ENCODE measurements at places on chromosomes 12 and 14.
A peak's percentile ranks its signal among the peaks of the same experiment; 100 is the strongest.

DNA sequence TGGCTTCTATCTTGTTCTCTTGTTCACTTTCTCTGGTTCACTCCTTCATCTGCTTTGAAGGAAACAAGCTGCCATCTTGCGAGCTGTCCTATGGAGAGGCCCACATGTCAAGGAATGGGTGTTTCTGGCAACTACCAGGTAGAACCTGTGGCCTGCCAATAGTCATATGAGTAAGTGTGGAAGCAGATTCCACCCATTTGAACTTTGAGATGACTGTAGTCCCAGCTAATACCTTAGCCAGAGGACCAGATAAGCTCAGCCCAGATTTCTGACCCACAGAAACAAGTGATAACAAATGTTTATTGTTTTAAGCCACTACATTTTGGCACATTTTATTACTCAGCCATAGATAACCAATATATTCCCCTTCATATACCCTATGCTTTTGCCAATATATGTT lies 4.0 kb upstream of the SLC38A2 start:
- no peak for DNase-seq

- DNase-seq = no peak
Measured at GRCh38 chr12:5251092-5251491, 180.8 kb upstream of the NTF3 start.

DNA sequence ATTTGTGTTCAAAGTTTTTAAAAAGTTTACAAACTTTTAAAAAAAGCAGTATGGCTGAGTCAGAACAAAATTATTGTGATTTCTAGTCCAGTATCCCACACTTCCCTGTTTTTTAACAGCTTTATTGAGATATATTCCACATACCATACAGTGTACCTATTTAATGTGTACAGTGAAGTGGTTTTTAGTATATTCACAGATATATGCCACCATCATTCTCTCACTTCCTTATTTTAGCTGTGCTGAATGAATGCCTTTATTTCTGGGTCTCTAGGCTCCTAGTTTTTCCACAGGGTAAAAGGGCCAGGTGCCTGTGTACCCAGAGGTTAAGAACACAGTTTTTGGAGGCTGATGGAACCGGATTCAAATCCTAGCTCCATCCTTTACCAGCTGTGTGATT lies 58.9 kb upstream of the SRSF5 start:
- no peak for DNase-seq

- DNase-seq = no peak
Measured at GRCh38 chr14:101849125-101849524, 87.6 kb downstream of the PPP2R5C start.

DNA sequence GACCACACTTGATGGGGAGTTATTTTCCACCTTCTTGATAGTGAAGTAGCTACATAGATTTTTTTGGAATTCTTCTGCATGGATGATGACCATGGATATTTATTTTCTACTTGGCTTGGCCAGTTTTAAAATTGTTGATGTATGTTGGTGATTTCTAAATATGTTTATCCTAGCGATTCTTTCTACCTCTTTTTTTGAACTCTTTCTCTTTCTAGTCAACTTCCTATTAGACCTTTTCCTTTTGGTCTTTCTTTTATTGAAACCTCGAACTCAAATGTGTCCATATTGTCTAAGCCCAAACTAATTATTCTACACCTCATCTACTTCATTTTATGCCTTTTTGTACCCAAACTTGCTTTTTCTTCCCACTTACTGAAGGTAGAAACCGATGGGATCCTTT lies 37.0 kb downstream of the CCDC91 start:
- no peak for DNase-seq

DNA sequence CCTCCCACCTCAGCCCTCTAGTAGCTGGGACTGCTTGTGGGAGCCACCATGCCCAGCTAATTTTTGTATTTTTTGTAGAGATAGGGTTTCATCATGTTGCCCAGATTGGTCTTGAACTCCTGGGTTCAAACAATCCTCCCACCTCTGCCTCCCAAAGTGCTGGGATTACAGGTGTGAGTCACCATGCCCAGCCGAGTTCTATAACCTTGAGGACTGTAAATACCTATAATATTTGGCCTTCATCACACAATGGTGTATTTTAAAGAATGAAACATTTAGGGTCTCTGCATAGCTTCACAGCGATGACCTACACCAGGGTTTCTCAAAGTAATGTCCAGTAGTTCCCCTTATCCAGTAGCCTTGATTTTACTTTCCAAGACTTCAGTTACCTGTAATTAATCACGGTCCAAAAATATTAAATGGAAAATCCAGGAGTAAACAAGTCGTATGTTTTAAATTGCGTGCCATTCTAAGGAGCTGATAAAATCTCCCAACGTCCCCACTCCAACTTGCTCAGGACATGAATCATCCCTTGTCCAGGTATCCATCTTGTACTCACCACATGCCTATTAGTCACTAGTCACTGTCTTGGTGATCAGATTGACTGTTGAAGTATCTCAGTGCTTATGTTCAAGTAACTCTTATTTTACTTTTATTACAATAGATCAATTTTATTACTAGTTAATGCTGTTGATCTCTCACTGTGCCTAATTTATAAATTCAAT lies 368.2 kb downstream of the BTG1 start:
- no peak for DNase-seq

DNA sequence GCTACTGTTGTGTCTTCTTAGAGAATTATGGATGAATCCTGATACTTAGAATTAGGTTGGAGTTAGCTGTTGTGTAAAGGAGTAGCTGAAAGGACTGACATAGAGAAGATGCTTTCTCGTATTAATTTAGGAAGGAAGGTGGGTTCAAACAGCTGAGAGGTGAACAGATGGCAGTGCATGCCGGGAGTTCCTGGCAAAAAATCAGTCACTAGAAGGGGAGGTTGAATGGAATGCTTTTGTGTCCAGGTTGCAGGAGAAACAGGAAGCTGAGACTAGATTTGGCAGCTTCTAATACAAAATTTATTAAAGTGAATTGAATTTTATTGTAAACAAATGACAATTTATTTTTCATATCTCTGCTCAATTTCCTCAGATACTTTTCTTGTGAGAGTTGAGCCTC lies 70.8 kb downstream of the BTG1 start:
- no peak for DNase-seq

DNA sequence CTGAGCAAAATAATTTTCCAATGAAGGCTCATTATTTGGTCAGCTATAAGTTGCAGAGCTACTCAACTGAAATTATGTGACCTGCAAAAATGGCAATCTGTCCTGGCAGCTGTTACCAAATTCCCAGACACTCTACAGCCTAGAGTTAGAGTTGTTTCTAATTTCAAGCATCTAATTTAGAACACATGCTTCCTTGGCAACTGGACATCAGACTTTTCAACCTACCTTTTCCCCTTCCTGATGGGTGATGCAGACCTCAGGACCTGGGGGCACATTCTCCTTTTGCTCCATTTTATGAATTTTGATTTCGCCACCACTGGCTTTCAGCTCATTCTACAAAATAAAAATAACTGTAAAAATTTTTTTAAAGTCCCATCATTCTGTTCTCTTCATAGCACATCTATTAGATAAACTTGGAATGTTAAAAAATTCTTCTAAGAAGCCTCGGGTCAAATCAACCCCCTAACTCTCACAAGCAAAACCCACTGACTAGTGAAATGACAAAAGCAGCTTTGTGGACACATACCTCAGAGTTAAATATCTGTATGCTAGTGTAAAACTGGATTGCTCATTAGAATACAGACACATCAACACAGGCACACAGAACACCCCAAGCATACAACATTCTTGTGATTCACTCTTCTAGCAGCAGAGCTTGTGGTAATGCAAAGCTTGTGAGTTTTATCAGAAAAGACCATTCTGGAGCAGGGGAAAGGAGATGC lies 33.5 kb upstream of the CERS5 start:
- DNase-seq = no peak

DNA sequence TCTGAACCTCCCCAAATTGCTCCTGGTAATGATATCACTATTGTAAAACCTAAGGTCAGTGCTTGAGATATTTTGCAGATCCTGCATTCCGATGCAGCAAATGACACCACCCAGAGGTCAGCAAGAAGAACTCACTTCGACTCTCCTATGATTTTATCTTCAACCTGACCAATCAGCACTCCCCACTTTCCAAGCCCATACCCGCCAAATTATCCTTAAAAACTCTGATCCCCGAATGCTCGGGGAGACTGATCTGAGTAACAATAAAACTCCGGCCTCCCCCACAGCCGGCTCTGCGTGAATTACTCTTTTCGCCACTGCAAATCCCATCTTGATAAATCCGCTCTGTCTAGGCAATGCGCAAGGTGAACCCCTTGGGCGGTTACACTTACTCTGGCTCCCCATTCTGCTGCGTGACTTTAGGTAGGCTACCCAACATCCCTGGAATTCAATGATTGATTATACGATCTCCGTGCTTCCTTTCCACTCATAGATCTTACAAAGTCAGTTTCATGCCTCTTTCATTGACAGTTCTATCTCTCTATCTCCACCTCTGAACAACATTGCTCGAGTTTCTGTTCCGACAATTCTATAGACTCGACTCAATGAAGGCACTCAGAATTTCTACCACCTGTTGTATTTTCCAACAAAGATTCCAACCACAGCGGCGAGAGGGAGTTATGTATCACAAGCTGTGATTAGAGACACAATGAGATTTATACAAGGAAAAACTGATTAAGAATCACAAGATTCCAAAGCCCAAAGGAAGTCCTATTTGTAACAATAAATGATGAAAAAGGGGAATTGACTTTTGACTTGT lies 939 bp downstream of the NPC2 start:
- no peak for DNase-seq

DNA sequence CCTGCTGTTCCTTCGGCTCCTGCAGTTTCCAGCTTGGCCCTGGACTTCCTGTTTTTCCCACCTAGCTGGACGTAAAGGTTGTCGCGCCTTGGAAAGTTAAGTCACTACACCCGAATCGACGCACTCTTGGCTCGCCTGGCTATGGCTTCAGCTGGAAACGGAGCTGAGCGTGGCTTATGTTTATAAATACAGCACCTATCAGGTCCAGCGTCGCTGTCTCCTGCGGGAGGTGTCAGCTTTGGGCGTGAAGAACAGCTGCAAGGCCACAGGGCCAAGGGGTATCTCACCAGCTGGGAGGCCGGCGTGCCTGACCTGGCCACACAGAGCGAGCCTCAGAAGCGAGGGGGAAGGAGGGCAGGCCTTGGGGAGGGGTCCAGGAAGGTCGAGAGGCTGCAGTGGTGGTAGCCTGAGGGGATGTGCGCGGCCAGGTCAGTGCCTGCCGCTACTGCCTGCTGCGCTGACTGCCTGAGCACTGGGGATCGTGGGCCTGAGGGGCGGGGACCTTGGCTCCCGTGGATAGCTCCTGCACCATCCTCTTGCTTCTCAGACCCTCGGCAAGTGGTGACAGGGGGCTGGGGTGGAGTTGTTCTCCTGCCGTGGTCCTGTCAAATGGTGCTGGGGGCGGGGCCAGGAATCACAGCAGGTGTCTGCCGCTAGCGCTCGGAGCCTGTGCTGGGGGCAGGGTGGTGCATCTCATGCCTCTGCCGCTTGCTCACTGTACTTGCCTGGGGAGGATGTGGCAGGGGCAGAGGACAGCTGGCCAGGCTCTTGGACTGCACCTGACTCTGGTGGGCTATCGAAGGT lies 12.5 kb downstream of the PACS2 start:
- no peak for DNase-seq

DNA sequence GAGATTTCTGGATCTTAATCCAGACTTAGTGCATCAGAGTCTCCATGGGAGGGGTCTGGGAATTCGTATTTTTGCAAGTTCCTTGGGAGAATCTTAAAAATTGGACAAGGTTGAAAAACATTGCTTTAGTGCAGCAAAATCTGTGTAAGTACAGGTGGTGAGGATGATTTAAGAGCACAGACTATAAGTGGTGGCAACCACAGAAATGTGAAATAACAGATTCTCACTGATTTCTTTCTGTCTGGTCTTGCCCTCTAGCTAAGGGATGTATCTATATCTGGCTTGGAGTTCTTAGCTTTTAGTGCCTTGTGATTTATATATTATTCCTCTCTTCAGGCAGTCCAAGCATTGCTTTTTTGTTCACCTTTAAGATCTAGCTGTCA lies 116.2 kb downstream of the DIP2B start:
- no peak for DNase-seq

DNA sequence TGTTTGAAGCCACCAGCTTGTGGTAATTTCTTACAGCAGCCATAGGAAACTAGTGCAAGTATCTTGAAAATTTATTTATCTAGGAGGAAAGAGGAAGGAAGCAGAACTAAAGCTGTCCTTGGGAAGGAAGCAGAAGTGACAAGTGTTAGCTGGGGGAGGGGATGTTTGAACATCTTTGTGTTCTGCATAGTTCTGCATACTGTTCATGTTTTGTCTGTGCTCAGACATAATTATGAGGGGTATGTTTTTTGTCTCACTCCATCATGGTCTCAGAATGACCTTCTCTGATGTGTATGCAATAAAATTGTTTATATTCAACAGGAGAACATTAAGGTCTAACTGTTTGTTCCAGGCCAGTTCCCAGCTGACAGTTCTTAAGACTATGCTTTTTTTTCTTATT lies 606.5 kb downstream of the GALC start:
- DNase-seq = no peak

- peak; percentile 63 for DNase-seq
Measured at GRCh38 chr14:53109105-53110041, 43.8 kb downstream of the DDHD1 start.

GRCh38 chr12:108728820-108729611 lies 2.3 kb downstream of the CORO1C start:
- DNase-seq = no peak

GRCh38 chr12:12916135-12916944 lies 25.0 kb downstream of the GPRC5A start:
- peak; percentile 86 for DNase-seq

DNA sequence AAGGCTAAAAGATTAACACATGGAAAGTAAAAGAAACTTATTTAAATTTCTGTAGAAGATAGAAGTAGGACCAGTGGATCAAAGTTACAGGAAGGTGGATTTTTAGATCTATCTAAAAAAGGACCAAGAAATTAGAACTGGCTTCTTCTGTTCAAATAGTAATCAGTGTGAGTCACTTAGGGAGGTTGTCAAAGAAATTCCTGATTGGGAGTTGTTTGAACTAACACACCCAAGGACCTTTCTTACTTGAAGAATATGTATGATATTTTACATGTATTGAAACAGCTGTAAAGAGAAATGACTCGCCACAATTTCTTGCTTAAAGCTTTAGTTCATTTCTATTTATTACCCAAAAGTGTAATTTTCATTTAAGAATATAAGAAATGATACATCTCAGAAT lies 256.9 kb downstream of the RAD51B start:
- no peak for DNase-seq

DNA sequence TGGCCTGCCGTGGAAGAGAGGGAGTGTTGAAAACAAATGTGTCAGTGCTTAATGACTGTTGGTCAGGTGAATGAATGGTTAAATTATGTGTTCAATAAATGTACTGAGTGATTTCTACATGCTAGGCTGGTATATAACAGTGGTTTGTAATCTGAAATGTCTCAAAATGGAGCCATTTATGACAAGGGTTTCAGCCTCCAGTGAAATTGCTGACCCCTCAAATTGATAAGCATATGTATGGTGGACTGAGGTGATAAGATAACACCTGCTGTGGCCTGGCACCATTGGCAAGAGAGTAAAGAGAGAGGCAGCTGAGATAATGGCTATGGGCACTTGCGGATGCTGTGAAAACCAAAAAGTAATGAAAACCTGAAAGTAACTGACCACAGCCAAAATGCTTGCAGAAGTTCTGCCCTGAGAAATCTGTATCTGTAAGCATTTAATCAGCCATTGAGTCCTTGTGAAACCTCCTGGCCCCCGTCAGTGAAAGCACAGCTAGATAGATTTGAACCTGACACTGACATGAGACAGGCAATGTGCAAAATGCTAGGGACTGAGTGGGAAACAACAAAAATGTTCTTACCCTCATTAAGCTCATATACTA lies 1.4 kb upstream of the BCAT1 start:
- DNase-seq = no peak

GRCh38 chr14:32865827-32866376 lies 72.8 kb upstream of the NPAS3 start:
- DNase-seq = no peak

GRCh38 chr12:50074936-50075807 lies 10.0 kb upstream of the SMARCD1 start:
- peak; percentile 86 for DNase-seq

All from stimulated activated CD4-positive, alpha-beta T cell treated with anti-CD3 and anti-CD28 coated beads, Interleukin-4, amount 100 ng/mL, for 24 hours (primary cell).